ENCODE measurements at places on chromosomes 6 and 20.

DNA sequence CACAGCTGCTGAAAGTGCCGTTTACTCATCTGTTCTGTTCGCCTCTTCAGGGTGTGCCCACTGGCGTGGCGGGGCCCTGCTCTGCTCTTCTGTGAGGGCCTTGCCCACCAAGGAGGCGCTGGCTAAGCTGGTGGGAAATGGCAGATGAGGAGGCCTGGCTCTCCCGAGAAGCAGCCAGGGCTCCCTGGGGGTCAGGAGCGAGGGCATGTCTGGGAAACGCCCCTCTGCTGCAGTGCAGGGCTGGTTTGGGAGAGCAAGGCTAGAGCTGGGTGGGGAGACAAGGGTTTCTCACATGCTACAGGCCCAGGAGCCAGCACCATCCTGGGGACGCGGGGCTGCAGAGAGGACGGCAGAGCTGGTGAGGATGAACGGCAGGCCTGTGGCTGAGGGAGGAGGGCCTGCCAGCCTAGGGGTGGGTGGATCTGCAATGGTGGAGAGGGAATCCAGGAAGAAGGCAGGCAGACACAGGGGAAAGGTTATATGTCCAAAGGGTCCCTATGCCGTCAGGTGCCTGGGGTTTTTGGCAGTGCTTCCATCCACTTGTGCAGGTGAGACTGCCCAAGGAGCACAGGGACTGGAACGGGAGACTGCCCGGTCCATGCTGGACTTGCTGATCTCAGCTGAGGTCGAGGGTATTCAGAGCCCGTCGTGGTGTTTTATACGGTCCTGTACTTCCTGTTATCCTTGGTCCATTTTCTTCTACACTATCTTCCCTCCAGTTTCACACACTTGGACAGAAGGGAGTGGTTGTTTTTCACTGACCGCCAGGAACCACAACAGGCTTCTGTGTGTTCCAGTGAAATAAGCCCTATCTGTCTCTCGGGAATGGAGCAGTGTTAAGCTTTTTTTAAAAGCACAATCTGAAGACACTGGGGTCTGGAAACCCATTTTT is 119.2 kb downstream of the SYCP2 start:
- DNase-seq = no peak

DNA sequence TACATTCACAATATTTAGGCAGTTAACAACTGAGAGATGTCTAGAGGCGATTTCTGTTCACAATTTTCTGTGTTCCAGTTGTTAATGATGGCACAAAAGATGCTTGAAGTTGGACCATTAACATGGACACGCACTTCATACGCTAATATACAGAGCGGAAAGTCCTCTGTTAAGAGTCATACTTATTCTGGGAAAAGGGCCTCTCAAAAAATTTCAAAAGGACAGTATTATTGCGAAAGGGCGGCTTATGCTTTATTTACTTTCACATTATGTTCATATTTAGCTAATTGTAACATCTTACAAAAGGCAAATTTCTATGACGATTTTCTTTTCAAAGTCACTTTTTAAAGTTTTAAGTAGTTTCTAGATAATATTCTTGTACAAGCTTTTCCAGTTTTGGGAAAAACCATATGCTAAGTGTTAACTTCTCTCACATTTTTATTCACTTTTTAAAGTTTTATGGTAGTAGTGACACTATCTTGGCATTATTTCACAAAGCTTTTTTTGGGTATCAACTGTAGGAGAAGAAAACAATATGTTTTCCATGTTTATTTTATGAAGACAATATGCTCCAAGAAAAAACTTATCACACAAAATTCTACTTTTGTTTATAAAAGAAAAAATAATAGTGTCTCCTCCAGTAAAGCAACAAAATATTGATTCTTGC is 62.3 kb downstream of the MAP7 start:
- no peak for DNase-seq

DNA sequence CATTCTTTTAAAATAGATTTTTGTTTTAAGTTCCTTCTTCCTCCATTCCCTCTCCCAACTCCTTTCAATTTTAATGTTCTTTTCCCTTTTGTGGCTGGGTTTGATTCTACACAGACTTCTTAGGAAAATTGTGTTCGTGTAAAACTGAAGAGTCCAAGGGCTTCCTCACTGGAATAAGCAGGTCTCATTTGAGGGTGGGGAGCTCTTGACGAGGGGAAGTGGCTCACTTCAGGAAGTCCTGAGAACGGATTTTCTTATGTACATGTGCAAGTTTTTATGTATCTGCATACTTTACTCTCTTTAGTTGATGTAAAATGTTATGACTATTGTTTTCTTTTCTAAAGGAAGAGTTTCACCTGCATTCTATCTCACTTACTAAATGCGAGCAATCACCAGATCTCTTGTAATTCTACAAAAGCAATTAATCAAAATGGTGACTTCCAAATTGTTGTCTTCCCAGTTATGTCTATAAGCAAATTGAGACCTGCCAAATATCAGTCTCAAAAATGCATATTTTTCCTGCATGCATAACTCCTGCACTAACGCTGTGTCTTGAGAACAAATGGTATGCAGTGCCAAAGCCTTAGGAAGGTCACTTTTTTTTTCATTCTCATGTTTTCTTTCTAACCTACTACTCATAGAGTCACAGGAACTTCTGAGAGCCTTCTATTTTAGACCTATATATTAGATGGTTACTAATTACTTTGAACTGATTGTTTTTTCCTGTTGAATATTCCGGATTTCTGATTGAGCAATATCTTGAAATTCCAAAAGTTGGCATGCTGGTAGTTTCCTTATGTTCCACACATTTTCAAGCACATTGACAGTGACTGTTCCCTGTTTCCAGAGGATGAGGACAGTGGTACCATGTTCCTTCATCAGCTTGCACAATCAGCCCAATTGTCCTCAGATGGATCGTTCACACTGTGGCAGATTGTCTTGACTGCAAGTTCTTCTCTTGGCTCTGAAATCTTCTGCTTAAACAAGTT is 251.9 kb upstream of the PRDM1 start:
- no peak for DNase-seq

DNA sequence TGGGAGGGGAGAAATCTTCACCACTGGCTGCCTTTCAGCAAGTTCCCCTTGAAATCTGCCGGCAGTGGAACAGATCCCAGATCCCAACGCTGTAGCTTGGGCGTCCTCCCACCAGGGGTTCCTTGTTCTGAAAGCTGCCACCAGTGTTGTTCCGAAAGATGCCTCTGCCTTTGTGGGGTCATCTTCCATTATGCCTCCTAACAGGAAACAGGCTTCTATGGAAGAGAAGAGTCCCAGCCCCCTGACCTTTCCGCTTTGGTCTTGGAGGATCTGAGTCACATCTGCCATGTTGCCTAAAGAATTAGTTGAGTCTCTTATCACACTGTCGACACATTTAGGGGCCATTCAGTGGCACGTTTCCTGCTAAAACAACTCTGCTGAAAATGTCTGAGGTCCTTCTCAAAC is 57.5 kb upstream of the NFATC2 start:
- DNase-seq = no peak

DNA sequence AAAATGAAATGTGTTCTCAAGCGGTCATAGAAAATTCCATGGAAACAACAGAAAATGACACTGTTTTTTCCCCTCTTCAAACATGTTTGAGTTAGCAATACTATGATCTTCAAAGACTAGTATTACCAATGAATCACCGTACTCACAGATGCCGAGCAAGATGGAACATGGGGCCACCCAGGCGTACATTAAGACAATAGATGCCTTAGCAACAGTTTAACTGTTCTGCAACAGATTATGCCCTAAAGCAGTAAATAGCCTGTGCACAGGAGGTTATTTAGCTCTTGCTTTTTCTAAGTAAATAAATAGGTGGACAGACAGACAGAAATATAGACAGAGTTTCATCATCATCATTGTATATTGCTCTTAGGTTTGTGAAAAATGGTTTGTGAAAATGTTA is 284.0 kb upstream of the DEFB112 start:
- DNase-seq = no peak

- no peak for DNase-seq
Measured at GRCh38 chr20:57586370-57586793, 25.5 kb downstream of the PCK1 start.

DNA sequence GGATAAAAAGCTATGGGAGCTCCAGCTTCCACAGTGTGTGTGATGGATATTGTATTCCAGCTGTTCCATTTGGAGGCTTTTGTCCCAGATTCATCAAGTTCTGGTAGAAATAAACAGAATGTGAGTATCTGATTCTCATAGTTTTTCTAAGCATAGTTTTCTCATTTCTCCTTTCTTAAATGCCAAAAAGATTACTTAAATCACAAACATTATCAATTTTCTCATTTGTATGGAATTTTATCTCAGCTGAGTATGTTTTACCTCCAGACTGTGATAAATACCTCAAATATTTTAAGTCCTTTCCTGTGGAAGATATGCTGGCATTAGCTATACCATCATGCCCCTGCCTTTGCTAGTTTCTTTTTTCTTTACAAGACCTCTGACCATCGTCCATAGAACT is 767.3 kb downstream of the TFAP2A start:
- DNase-seq = no peak

DNA sequence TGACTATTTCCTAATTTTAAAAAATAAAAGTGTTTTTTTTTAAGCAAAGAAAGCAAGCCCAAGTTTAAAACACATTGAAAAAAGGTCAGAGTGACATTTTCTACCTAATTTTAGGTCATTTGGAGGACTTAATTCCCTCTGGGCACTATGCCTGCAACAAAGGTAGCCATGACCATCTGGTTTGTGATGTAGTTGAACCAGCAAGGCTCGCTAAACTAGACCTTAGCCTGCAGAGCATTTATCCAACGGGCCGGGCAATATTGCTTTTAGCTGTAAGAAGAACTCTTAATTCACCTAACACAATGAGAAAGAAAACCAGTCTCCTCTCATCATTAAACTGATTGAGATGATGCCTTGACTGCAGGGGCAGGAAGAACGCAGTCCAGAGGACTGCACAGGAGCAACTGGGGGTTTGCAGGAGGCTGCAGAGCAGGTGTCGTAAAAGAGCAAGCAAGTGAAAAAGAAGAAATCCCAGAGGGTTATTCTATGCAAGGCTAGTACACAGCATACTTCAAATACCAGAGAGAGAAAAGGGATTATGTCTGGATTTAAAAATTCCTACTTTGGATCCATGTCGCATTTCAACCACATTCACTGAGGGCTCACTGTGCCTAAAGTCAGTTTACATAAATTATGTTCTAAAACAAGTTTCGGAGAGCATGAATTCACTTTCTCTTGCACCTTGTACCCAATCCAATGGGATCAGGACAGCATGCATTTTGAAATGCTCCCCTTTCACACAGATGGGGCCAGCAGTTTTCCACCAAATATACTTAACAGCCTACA is 12.8 kb downstream of the TRAF3IP2 start:
- no peak for DNase-seq

GRCh38 chr6:9482030-9482738 is 932.7 kb downstream of the TFAP2A start:
- no peak for DNase-seq

DNA sequence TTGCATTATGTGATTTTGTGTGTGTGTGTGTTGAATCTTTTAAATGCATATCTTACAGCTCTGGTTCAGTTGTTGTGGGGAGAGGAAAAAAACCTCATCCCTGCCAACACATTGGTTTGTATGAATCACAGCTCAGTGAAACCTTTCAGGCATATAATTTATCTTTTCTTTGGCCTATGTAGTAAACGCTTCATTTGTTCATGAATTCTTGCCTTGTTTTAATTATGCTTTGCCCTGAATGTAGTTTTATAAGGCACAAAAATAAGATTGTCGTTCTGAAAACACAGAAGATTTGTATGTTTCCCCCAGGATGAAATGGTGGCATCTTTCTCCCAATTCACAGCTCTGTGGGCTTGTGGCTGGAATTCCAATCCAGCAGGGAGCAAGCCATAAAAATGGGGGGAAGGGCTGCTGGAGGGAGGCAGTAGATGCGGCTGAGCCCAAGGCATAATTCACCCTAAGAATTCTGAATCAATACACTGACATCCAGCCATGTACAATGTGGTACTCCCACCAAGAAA is 45.1 kb downstream of the BCAS1 start:
- no peak for DNase-seq

Measured in stimulated activated CD4-positive, alpha-beta T cell treated with anti-CD3 and anti-CD28 coated beads, Interleukin-1b, Interleukin-23, amount 100 ng/mL, for 24 hours (primary cell).